ENCODE measurements at places on chromosomes 1 and 21.

- no peak for DNase-seq
Measured at GRCh38 chr1:184404727-184405027, 17.8 kb downstream of the C1orf21 start.

GRCh38 chr1:5768014-5768413 is 224.2 kb downstream of the NPHP4 start:
- peak; percentile 13 for DNase-seq

- no peak for DNase-seq
Measured at GRCh38 chr21:46455575-46456385, 2.9 kb upstream of the DIP2A start.

- no peak for DNase-seq
Measured at GRCh38 chr1:81409780-81410274, 390.9 kb upstream of the ADGRL2 start.

DNA sequence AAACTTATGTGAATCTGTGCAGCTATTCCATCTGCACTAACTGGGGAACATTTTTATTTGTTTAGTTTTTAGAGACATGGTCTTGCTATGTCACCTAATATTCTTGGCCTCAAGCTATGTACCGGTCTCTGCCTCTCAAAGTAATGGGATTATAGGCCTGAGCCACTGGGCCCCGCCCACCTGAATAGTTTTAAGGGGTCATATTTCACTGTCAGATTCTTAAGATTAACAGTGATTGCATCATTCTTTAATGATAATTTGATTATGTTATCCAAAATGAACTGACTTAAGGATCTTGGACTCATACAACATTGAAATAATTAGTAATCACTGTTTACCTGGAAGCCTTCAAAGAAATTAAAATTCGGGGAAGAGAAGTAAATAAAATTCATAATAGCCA is 12.6 kb upstream of the KLF18 start:
- no peak for DNase-seq

DNA sequence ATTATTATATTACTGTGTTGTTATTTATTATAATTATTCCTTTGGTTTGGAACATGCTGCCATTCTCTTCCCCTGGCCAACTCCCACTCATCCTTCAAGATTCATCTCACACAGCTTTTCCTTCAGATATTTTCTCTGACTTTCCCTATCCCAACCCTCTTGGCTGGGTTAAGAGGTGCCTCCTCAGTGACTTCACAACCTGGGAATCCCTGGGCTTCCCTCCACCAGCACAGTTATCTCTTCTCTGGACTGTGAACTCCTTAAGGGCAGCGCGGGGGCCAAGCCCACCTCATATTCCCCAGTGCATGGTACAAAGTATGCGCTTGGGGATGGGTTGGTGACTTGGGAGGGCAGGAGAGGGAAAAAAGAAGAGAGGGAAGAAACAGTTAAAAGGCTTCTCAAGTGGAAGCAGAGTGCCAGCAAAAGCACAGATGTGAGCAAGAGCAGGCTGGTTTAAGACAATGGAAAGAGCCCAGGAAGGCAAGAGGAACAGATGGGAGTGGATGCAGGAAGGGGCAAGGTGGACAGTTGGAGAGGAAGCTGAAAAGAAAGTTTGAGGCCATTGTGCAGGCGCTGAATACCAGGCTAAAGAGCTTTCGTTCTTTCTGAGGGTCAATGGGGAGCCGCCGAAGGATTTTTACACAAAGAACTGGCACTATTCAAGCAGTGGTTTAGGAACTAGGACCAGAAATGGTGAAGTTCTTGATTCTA is 132.3 kb downstream of the BEND5 start:
- no peak for DNase-seq

DNA sequence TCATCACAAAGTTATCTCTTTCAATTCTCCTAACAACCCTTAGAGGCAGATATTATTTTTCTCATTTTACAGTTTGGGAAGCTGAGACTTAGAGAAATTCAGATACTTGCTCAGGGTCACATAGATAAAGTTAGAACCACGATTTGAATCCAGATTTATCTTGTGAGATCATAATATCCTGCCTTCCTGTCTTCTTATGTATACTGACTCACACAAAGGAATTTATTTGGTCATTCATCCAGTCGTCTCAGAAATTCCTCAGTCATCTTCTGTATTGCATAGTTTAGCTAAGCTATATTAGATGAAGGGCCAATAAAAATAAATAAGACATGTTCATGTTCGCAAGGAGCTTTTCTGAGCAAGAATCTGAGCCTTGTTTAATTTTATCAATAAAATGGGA is 35.8 kb upstream of the RUNX1 start:
- DNase-seq: no peak
